ENCODE measurements at places on chromosomes 13 and 19. TPM values are rescaled to one million over a fixed set of nuclear protein-coding genes. Genes with fewer than 3 reads are reported as not detected.

AP3D1 gene
- 142 TPM for total RNA-seq

DNA sequence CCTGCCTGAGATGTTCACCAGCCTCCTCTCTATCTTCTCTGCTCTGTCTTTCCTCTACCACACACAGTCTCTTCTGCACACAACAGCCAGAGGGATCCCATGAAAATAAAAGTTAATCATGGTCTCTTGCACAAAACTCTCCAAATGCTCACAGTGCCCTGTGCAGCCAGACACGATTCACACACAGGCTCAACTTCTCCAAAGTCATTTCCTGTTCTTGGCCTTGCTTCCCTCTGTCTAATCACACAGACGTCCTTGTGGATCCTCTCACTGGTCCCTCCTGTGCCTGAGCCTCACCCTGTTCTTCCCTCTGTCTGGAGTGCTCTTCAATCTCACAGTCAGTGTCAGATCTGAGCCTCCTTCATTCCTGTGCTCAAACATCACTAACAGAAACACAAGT is 7.8 kb downstream of the SIGLEC12 start:
- no peak for DNase-seq

- DNase-seq: no peak
Observed at GRCh38 chr19:16722591-16722990, 2.9 kb downstream of the NWD1 start.

GRCh38 chr13:113548778-113549621 is 35.6 kb upstream of the TFDP1 start:
- no peak for DNase-seq

DNA sequence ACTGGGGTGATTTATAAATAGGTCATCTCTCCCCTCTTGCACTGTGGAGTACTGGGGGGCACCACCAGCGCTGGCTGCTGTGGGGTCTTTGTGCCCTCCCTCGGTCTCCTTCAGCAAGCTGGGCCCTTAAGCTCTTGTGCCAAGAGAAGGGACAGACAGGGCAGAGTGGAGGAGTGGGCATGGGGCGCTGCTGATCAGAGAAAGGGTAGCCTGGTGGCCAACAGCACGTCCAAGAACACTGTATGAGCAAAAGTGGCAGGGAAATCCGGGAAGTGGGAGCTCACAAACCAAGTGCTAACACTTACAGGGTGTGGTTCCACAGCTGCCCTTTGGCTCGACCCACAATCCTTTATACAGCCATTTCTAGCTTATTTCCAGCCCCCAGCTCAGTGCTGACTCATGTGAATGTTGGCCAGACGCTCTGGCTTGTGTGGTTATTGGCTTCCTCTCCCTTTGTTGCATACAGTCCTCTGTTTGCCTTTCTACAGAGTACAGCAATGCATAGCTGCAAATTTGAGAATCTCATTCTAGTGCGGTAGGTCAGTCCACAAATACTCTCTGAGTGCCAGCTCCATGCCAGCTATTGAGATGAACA is 298.8 kb downstream of the SHISA2 start:
- peak; percentile 92 for DNase-seq

DNA sequence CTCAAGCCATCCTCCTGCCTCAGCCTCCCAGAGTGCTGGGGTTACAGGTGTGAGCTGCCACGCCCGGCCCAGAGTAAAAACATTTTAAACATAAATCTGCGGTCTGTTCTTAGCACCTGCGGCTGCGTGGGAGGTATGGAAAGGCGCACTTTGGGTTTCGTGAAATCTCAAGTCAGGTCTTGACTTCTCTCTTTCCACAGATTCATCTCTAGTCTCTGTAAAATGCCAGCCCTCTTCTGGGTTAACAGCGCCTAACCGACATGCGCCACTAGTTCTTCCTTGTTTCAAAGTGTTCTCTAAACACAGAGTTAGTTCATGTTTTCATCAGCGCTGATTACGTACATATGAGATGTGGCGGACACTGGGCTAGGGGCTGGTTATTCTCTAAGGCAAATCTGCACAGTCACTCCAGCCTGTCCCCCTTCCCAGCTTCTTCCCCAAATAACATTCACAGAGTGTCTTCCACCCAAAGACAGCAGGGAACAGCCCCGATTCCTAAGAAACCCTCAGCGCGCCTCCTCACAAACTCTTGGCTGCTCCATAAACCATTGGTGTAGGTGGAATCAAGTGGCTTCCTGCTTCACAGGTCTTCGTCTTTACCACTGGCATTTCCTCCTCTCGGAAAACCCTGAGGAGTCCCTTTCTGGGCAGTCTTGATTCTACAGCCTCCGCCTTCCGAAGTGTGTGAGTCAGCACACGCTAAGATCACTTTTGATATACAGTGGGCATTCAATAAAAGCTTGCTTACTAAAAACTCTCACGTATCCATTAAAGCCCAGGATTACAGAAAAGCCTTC is 1.4 kb downstream of the PARP4 start:
- peak; percentile 92 for DNase-seq

Data from PC-3 (cell line).